Stimulated activated CD8-positive, alpha-beta memory T cell treated with anti-CD3 and anti-CD28 coated beads, Interleukin-7, amount 100 ng/mL, for 1 hour (primary cell): ENCODE measurements at places on chromosomes 6 and 20.

DNA sequence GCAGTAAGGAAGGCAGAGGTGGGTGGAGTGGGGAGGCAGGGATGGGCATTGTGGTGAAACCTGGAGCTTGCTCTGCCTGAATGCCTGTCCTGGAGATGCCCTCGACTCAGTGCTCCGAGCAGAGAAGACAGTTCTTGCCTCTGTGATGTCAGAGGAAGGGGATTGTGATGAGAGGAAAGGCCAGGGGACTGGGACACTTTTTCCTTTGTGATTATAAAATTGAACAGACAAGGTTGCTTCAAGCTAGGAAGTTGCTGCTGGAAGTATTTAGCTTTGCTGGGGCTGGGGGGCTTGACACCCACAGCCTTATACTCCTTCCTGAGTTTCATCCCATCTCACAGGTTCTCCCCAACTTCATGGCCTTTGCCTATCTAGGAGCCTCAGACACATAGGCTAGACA is at the start of gene SIRPD:
TSS of gene SIRPD (minus strand) at position 101 of the 400 bp plus-strand sequence. CDS start at position 49, 52 bp downstream.
- no peak for DNase-seq

GRCh38 chr6:133247581-133247980 is 6.4 kb downstream of the EYA4 start:
- DNase-seq, result no peak

DNA sequence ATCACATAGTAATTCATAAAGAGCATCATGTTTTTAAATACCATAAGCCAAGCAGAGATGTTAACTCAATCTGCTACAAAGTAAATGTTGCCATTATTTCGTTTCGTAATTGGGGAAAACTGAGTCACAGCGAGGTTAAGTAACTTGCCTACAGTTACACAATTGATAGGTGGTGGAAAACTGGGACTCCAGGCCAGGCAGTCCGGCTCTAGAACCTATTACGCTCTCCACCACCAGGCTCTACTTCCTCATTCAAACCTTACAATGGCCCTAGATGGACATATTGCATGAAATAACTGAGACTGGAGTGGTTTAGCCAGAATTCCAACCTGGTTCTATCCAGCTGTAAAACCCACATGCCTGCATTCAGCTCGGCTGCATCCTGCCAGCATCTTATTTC is 58.2 kb downstream of the LINC00237 start:
- no peak for DNase-seq

GRCh38 chr20:7257692-7258466 is 490.4 kb downstream of the BMP2 start:
- no peak for DNase-seq

- no peak for DNase-seq
Measured at GRCh38 chr20:55760586-55760985, 244.7 kb downstream of the CBLN4 start.

- no peak for DNase-seq
Measured at GRCh38 chr6:157235600-157236039, 87.7 kb downstream of the TMEM242 start.

- no peak for DNase-seq
Measured at GRCh38 chr6:127100510-127101140, 17.8 kb upstream of the RSPO3 start.

- DNase-seq, result no peak
Measured at GRCh38 chr6:35718375-35718736, 18.5 kb upstream of the ARMC12 start.

- DNase-seq, result no peak
Measured at GRCh38 chr6:98848539-98849242, 14.3 kb downstream of the POU3F2 start.

GRCh38 chr20:3660262-3661059 is 2.7 kb downstream of the GFRA4 start:
- no peak for DNase-seq

- no peak for DNase-seq
Measured at GRCh38 chr20:37956107-37956585, 53.2 kb downstream of the VSTM2L start.

DNA sequence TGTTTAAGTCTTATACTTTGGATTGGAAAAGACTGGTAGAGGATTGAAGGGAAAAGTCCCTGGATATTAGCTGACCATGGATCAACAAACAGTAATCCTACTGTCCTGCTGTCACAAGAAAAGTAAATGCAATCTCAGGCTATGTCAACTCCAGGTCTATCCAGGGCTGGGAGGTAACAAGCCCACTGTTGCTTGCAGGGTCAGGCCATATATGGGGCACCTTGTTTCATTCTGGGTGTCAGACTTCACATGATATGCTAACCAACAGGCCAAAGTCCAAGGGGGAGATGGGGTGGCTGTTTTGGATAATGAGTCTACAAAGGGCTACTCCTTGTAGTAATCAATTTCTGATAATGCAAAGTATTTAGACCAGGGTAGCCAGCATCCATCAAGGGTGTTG is 30.7 kb downstream of the KCNK5 start:
- DNase-seq, result no peak

GRCh38 chr6:18473755-18474154 is 86.6 kb downstream of the RNF144B start:
- no peak for DNase-seq

DNA sequence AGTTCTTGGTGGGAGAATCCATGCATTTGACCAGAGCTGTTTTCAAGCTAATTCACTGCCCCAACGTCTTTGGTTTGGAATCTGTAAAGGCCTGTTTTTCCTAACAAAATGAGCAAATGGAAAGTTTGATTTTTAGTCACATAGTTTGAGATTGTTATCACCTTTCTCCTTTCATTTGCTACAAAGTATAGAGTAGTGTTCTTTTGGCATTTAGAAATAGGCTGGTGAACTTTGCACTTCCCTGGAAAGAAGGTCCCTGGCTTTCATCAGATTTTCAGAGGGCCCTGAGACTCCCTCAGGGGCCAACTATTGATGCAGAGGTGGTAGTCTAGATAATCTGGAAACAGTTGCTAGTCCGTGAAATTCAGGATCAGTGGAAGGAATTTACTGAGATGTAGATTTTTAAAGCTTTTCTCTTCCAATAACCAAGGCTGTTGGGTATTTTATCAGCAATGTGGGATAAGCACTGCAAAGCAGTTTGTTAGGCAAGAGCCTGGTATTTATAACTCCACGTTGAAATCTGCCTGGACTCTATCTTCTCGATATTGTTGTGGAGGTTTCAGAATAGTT is 1.7 kb downstream of the ARFGEF2 start:
- no peak for DNase-seq

GRCh38 chr6:63985223-63985622 is 349.6 kb downstream of the PHF3 start:
- no peak for DNase-seq

GRCh38 chr6:71879016-71879415 is 7.3 kb upstream of the RIMS1 start:
- no peak for DNase-seq

DNA sequence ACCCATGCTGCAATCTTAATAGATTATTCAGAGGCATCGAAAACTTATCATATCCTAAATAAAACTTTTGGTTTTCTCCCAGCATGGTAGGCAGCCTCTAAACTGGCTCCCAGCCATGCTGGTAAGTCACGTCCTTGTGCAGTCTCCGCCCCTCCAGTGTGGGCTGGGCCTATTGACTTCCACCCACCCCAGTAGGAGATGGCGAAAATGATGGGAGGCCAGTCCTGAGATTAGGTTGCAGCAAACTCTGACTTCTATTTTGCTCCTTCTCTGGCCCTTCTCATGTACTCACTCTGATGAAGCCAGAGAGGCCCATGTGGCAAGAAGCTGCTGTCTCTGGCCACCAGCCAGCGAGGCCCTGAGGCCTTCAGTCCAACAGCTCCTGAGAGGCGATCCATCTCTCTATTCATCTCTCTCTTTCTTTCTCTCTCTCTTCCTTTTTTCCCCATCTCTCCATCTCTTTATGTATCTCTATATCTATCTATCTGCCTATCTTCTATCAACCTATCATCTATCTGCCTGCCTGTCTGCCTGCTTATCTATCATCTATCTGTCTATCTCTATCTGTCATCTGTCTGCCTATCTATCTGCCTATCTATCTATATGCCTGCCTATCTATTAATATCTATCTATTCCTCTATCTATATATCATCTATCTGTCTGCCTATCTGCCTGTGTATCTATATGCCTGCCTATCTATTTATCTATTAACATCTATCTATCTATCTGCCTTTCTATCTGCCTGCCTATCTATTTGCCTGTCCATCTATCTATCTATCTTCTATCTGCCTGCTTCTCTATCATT is 52.7 kb upstream of the STX16 start:
- DNase-seq, result no peak

DNA sequence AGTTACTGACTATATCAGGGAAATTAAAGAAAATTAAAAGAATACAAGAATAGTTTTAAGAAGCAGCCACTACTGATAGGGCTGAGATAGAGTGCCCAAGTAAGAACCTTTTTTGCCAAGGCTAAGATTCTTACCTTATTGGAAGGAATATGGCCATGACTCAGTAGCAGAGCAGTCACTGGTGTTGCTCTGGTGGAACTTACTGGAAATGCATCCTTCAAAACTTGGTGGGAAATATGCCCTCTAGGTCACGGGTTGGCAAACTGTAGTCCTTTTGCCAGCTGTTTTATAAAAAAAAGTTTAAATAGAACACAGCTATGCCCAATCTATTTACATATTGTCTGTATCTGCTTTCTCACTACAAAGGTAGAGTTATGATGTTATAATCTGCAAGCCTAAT is 6.0 kb downstream of the HSF2 start:
- DNase-seq, result no peak

- DNase-seq, result no peak
Measured at GRCh38 chr6:75349262-75349984, 64.8 kb upstream of the TMEM30A start.

DNA sequence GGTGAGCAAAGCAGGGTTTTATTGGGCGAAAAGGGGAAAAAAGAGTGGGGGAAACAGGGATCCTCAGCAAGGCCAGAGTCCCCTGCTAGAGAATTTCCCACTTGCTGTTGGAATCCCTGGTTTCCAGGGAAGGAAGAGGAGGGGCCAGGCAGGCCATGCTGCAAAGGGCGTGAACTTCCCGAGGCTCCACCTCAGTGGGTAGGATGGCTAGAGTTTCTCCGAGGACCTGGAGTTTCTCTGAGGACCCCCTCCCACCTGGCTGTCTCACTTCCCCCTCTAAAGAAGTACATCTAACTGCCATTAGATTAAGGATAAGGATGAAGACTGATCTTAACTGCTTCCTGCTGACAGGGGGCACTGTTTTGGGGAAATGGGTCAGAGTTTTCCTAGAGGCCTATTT is 1239.3 kb upstream of the GJE1 start:
- DNase-seq, result no peak

- DNase-seq, result no peak
Measured at GRCh38 chr6:26347699-26348098, 17.3 kb upstream of the BTN3A2 start.

DNA sequence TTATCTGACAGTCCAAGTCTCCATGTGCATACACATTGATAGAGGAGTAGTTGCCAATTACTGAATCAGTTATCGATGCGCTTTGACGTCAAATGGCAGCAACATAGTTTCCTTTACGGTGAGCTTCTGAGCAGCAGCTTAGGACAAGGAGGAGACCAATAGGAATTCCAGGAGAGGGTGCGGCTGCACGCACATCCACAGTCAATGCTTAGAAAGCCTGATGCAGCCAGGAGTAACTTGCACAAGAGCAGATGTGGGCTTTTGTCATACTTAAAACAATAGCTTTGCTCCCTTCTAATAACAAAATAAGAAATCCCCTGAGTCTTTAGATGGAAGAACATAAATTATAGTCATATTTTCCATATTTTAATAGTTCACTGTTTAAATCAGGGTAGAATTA is 442.1 kb downstream of the BCKDHB start:
- DNase-seq, result no peak

DNA sequence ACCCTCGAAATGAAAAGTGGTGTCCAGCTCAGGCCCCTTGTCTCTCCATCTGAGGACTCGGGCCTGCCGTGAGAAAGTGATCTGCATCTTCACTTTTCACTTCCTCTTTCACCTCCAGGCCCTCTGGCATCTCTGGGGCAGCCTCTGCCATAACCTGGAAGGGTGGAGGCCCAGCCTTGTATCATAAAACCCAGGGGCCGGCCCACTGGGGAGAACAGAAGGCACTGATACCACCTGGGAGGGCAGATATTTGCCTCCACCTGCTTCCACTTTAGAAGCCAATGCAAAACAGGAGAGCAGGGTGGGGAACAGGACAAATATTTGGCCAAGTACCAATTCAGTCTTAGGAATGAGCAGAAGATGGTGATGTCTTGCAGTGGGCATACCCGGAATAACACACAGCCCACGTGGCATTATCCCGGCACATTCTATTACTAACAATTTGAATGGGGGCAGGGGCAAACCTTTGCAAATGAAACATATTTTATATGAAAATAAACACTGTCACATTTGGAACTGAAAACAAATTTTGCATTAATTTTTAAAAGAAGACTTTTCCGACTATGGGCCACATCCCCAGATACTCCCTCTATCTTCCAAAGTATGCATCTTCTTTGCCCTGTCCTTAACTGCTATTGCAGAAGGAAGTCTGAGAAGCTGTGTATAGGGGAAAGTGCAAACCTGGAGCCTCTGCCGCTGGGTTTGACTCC is 69.2 kb upstream of the TBC1D7 start:
- DNase-seq, result no peak

DNA sequence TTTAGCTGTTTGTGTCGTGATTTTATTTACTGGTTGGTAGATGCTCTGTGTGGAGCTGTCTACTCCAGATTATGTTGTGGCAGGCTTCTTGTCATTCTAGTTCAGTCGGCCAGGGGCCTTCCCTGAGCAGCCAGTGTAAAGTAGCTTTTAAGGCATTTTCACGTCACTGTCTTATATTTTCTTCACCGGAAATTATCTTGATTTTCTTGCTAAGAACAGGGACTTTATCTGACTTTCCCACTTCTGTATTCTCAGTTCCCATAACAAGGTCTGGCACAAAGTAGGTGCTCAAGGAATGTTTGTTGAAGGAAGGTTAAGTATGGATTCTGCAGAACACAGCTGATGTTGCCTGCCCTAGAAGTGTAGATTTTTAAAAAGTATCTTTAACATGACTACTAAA is 868 bp downstream of the LTV1 start:
- DNase-seq, result no peak

DNA sequence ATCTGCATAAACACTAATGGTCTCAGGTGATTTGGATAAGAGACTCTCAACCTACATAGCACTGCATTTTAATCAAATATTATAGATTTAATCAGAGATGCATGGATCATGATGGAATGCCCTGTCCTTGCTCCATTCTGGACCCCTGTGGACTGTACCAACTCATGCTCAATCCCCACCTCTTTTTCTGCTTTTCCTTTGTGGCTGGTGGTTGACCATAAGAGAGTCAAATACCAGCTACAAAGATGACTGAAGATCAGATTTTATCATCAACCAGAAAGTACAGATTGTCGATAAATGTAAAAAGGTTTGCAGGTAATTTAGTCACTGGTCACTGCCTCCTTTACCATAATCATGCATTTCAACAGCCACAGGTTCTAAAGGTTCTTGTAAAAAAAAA is 116.2 kb downstream of the ME1 start:
- no peak for DNase-seq

GRCh38 chr6:26311012-26311384 is 54.0 kb upstream of the BTN3A2 start:
- DNase-seq, result no peak
